ENCODE measurements at places on chromosomes 11 and 22.

DNA sequence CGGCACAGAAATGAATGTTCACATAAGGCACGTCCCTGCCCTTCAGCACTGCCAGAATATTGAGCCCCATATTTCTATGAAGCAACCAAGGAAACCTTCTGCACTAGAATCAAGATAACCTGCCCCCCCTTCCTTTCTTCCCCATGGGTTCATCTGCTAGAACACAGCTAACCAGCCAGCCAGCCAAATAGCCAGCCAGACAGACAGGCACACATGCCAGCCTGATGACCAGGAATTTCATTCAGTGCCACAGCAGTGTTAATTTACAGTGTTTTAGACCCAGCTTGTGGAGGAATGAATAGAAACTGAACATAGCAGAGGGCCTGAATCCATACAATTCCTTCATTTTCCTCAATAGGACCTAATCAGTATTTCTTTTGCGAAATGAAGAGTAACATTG lies 57.0 kb downstream of the TENM4 start:
- DNase-seq, result no peak

- DNase-seq, result no peak
Observed at GRCh38 chr22:44541671-44542319, 43.8 kb upstream of the RTL6 start.

- DNase-seq, result no peak
Observed at GRCh38 chr11:92803391-92803790, 166.1 kb upstream of the MTNR1B start.

- DNase-seq, result no peak
Observed at GRCh38 chr11:79481795-79482194, 41.0 kb upstream of the TENM4 start.

GRCh38 chr11:122804796-122805195 lies 33.5 kb upstream of the CRTAM start:
- no peak for DNase-seq

DNA sequence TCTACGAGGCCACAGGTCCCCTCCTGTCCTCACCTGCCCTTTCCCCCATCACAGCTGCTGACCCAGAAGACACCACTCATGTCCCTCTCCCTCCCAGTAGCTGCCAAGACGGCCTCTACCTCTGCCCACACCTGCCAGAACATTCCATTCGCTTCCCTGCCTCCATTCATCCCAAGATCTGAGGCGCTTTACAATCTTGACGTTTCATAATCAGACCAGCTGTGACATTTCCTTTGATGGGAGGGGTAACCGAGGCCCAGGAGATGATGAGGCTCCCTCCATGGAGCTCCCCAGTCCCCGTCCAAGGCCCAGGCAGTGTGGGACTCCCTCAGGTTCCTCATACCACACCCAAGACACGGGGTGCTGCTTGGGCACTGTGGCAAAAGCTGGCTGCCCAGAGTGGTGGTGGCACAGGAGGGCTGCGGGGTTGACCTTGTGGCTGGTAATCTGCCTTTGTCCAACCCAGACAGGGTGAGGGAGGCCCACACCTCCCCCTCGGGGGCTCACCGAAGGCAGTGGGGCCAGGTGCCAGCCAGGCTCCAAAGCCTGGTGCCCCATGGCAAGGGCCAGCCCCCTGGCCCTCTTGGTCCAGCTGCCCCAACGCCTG lies 17.3 kb downstream of the PHLDA2 start:
- no peak for DNase-seq

DNA sequence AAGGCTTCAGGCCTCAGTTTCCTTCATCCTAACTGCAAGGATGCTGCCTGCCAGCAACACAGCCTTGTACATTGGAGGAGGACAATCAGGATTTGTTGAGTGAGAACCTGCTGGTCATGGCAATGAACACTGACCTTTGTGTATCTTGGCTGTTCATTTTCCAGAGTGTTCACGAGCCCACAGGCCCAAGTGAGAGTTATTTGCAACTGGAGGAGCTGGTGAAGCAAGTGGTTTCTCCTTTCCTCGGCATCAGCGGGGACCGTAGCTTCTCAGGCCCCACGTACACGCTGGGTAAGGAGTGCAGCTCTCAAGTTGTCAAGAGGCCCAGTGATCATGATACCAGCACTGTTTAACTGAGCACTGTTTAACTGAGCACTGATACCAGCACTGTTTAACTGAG lies 59.0 kb downstream of the TRAF6 start:
- DNase-seq, result no peak

DNA sequence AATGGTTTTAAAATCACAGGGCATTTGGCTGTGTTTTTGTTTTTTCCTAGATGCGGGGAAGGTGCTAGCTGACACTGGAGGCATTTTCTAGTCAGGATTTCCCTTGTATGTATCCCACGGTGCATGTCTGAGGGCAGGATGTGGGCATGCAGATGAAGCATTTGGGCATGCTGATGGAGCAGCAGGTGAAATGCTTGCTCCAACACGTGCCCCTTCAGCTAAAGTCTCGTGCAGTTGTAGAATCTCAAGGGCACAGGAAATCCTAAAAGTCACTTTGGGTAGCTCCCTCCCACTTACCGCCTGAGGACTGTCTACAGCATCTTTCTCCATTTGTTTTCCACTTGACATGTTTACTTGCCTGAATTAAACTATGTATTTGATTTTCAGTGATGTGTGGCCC lies 429.4 kb upstream of the B3GAT1 start:
- DNase-seq, result no peak

DNA sequence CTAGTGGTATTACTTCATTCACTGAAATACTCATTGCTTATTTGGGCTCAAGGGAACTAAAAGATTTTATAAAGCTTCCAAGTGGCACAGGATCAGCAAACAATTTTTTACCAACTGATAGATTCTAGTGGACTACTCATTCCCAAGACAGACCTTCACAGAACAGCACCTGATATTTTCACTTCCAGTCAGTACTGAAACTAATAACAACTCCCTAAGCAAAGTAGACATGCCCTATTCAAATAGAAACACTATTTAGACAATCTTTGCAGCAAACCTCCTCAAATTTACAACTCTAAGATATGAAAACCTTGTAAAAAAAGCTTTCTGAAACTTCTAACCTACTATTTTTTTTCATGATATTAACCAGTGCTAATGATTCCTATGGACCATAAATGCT lies 2345.8 kb downstream of the LRRC4C start:
- no peak for DNase-seq

- DNase-seq, result no peak
Observed at GRCh38 chr11:112652786-112653390, 308.3 kb upstream of the NCAM1 start.

DNA sequence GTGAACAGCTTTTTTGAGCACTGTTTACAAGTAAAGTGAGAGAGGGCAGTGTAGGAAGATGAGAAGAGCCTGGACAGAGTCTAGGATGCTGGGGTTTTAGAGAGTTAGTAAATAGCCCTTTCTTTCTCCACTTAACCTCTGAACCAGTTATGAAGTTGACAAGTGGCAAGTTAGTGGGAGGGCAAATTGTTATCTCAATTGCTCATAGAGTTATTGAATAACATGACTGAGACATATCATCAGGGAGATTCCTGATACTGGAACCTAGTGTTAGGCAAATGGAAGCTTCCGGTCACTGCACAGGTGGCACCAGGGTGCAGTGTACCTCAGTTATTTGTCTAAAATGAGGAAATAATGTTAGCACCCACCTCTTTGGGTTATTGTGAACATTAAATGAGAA lies 57.8 kb upstream of the PTPN5 start:
- no peak for DNase-seq

DNA sequence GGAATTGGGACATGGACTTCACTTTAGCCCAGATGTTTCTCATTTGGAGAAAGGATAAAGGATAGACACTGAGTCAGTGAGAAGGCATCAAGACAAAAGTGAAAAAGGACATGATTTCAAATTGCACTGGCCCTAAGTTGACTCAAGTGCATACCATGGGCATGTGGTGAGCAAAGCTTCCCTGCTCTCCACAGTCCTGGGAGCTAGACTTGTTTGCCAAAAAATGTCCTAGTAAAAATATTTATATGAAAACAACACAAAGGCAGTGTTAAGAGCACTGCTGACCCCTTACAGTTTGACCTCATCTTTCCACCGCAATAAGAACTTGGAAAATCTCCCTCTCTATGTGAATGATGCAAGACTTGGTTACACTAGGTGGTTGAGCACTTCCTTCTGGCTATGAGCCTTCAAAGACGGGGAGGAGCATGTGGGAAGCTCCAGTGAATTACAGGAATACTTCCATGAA lies 46.5 kb upstream of the FIBIN start:
- no peak for DNase-seq

DNA sequence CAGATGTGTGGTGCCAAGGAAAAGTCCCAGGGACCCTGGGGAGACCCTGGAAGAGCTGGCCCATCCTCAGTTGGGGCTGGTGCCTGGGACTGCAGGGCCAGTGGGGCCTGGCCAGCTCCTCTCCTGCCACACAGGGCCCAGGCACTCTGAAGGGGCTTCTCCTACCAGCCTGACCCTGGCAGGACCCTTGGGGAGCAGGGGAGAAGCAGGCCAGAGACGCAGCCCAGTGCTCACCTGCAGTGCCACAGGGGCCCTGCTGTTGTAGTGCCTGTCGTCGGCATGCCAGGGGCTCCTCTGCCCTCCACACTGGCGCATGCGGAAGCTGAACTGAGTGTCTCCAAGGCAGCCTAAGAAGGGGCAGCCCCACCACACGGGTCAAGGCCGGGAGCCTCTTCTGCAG lies 9.1 kb downstream of the DENND6B start:
- DNase-seq, result no peak

- DNase-seq, result no peak
Observed at GRCh38 chr11:68032003-68032402, 1.5 kb downstream of the NDUFS8 start.

GRCh38 chr11:34789196-34789834 lies 126.9 kb downstream of the APIP start:
- DNase-seq, result no peak

DNA sequence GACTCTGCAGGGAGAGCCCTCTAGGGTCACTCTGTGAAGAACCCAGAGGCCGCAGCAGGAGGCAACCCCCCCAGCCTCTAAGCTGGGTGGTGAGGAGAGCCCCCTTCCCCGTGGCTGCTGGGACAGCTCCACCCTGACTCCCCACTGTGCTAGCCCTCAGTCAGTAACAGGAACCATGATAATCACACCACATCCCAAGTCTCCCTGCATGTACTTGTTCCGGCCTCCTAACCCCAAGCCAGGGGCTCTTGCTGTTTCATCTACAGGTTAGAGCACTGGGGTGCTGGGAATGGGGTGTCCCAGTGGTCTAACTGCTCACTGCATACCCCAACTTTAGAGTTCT lies 26.9 kb downstream of the ARVCF start:
- no peak for DNase-seq

DNA sequence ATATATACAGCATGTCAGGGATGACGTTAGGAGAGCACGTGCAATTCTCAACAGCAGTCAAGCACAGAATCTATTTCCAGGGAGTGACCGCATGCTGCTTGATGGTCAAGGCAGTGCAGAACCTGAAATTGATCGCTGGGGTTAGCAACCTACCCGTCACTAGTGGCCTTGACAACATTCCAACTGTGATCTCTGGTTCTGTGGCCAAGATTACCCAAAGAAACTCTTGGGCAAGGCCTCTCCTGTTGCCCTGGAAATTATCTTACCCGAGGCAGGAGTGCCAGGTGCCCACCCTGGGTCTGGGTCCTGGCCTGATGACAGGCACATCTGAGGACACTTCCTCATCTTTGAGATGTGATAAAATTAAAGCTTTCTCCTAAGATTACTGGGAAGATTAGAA lies 2.2 kb downstream of the TM7SF2 start:
- DNase-seq, result no peak

DNA sequence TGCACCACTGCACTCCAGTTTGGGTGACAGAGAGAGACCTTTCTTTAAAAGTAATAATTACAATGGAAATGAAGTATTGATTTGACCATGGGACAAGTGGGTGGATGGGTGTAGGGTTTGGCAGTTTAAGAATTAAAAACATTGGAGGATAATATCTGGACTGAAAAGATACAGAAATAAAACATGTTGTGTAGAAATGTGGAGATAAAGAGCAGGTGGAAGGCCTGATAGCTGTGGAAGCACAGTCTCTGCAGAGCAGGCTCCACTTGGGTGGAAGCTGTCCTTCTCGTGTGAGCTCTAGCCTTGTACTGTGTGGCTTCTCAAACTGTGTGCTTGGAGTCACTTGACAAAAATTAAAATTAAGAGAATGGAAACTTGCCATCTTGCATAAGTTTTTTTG lies 25.6 kb downstream of the APLP2 start:
- no peak for DNase-seq

GRCh38 chr11:71946144-71946571 lies 17.3 kb downstream of the RNF121 start:
- DNase-seq, result no peak

DNA sequence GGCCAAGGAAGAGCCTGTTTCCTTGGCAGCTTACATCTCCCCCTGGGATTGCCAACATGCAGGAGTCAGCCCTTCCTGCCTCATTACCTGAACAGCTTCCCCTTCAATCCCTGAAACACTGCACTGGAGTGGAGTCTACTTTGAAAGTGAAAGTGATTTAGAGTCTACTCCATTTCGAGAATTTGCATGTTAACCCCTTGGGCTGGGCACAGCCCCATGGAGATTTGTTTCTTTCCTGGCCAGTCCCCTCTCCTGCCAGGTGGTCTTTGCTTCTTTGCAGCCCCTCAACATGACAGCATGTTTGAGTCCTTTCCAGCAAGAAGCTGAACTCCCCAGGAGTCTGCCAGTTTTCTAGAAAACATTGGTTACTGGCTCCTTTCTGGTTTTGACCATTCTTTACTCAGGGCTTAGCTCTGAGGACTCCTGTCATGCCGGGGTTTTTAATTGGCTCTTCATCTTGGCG lies 59.9 kb downstream of the TRAF6 start:
- no peak for DNase-seq

GRCh38 chr11:7115780-7116179 lies 27.0 kb downstream of the RBMXL2 start:
- DNase-seq, result no peak

GRCh38 chr11:28296426-28296825 lies 188.2 kb downstream of the METTL15 start:
- no peak for DNase-seq

GRCh38 chr22:19271856-19272535 lies 19.5 kb downstream of the CLTCL1 start:
- DNase-seq, result no peak

- no peak for DNase-seq
Observed at GRCh38 chr11:115463606-115464005, 40.6 kb downstream of the CADM1 start.
